BJ (cell line): ENCODE measurements at places on chromosomes 11 and 22. TPM values are rescaled to one million over a fixed set of nuclear protein-coding genes. Genes with fewer than 3 reads are reported as not detected.
A peak's percentile ranks its signal among the peaks of the same experiment; 100 is the strongest.

ZP1 gene
- 0.36 and 0.67 TPM in 2 replicates for polyA plus RNA-seq

NTM gene
- 24.4 and 33.6 TPM in 2 replicates for polyA plus RNA-seq

DNA sequence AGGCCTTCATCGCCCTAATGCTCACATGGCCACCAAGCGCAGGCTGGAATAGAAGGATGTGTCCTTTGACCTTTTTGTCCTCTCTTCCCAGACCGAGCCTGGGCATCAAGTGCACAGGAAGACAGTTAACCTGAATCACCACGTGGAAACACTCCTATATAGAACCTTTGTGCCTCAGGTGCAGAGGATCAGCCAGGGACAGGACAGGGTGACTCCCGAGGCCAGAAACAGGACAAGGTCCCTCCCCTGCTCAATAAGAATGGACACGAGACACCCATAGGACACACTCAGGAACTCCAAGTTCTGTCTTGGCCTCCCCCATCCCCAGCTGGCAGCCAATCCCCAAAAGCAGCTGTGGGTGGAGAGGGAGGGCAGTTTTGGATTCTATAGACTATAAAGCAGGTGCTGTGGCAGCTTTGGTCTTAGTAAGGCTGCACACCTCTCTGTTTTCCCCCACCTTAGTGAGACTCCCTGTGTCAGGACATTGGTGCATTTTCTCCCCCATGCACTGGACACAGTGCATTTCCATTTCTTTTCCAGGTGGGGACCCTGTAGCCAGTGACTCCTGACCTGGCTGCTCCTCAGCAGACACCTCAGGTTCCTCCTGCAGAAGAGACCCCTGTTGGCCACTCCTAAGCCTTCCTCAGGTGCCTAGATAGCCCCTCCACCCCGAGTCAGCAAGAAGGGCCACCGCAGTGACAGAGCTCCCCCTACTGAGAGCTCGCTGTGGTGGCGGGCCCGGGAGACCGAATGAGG, 43.6 kb upstream of the POU2AF1 start:
- DNase-seq, result no peak

DNA sequence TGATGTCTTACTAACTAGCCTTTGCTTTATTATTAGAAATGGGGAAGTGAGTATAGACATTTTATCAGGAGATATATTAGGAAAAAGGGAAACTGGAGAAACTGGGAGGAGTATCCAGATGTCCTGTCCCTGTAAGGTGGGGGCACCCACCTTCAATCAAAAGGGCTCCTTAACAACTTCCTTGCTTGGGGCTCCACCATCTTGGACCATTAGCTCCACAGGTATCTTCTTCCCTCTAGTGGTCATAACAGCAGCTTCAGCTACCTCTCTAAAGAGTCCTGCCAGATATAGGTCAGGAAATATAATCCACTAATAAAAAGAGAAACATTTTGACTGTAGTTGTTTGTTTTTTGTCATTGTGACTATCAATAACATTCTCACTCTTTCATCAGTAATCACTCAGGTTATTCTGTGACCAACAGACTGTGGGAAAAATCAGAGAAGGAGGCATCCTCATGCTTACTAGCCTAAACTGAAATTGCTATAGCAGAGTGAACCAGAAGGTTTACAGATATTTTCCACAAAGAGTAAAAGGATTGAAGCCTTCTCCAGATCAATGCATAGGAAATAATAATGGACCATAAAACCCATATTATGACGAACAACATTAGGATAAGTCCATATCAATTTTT, 10.4 kb downstream of the OR51B4 start:
- no peak for DNase-seq

DNA sequence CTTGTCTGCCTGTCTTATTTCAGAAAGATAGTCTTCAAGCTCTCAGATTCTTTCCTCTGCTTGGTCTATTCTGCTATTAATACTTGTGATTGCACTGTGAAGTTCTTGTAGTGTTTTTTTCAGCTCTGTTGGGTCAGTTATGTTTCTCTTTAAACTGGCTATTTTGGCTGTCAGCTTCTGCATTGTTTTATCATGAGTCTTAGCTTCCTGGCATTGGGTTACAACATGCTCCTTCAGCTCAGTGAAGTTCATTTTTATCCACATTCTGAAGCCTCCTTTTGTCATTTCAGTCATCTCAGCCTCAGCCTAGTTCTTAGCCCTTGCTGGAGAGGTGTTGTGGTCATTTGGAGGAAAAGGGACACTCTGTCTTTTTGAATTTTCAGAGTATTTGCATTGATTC, 15.5 kb upstream of the DEPDC7 start:
- peak; percentile 67 for DNase-seq

- no peak for DNase-seq
Observed at GRCh38 chr11:63549411-63549810, 12.8 kb downstream of the PLAAT4 start.

MRGPRF gene
- polyA plus RNA-seq, result 13.8 and 24.4 TPM in 2 replicates

RNF121 gene
- 77.3 and 80.5 TPM in 2 replicates for polyA plus RNA-seq

GAB4 gene
- polyA plus RNA-seq, result not detected in 2 replicates

PATE2 gene
- not detected in 2 replicates for polyA plus RNA-seq

MEI1 gene
- polyA plus RNA-seq, result 3.2 and 3.8 TPM in 2 replicates

OR51B5 gene
- polyA plus RNA-seq, result 0.05 TPM in 1 of 2 replicates, not detected in the other

KREMEN1 gene
- polyA plus RNA-seq, result 1.6 and 2.1 TPM in 2 replicates

CCDC15 gene
- polyA plus RNA-seq, result 0.66 and 1.3 TPM in 2 replicates

GRCh38 chr11:78961937-78962701, 387.5 kb upstream of the NARS2 start:
- no peak for DNase-seq
